Effector memory CD4-positive, alpha-beta T cell (primary cell): ENCODE measurements at places on chromosomes 12 and 14.
A peak's percentile ranks its signal among the peaks of the same experiment; 100 is the strongest.

GRCh38 chr14:44309331-44309730, 197.8 kb downstream of the FSCB start:
- no peak for DNase-seq

DNA sequence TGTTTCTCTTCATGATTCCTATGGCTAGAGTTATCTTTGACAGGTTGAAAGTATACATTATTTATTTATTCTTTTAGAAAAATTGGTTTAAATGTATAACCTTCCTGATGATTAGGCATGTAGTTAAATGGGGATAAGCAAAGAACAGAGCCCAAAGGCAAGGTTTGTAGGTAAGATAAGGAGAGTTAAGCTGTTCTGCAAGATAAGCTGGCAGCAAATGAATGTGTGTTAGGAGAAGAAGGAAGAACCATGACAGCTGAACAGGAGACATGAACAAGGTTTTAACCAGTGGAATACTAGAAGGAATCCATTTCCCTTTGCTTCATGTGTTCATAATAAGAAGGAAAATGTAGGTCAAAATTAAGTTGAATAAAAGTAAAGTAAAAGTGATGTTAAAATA, 1330.1 kb upstream of the USP15 start:
- no peak for DNase-seq

DNA sequence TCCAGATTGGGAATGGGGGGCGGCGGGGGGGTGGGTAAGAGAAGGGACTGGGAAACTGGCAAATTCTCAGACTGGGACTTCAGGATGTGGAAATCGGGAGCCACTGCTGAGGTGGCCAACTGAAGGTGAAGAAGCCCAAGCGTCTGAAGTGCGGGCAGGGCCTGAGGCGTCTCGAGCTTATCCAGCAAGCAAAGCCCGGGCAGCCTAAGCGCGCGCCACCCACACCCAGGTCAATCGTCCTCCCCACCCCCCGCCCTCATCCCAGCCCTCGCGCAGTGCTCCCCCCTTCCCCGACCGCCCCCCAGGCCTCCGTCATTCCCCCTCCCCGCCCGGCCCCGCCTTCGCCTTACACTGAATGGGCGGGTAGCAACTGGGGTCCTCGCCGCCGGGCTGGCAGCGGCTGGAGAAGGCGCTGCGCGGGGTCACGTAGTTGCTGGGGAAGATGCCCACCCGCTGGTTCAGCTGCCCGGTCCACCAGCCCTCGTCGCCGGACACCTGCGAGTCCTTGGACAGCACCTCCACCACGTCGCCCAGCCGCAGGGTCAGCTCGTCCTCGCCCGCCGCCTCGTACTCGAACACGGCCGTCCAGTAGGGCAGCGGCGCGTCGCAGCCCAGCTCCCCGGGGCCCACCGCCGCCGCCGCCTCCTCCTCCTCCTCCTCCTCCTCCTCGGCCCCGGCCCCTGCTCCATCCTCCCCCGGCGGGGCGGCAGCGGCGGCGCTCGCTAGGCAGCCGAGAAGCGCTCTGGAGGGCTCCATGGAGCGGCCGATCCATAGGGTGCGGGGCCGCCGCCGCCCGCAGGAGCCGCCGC, 693 bp downstream of the MAP3K9 start:
- DNase-seq, result peak; percentile 32

- no peak for DNase-seq
Measured at GRCh38 chr14:101228949-101229541, 325.5 kb upstream of the RTL1 start.

- DNase-seq, result no peak
Measured at GRCh38 chr14:38959021-38959420, 144.0 kb downstream of the SEC23A start.

DNA sequence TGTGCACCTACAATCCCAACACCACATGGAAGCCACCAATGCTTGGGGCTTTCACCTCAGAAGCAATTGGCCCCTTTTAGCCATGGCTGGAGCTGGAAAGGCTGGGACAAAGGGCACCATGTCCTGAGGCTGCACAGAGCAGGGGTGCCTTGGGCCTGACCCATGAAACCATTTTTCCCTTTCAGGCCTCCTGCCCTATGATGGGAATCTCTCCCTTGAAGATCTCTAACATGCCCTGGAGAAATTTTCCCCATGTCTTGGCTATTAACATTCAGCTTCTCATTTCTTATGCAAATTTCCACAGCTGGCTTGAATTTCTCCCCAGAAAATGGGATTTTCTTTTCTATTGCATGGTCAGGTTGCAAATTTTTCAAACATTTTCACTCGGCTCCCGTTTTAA, 823.6 kb downstream of the GALC start:
- no peak for DNase-seq

GRCh38 chr12:2642896-2643425, 151.8 kb upstream of the FKBP4 start:
- DNase-seq, result no peak

DNA sequence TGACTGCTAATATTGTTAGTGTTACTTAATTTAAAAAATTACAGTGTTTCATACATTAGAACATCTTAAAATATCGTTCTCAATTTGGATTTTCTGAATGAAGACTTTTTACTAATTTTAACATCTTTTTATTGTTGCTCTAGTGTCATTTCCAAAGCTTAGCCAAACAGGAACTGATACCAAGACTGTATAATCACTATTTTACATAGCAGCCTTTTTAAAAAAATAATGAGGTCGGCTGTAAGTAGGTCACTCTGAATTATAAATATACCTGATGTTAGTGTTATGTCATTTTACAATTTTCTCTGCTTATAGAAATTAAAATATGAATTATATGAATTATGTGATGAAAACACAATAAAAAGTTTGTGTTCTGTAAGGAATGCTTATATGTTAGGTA, 321.5 kb downstream of the TMEM117 start:
- no peak for DNase-seq

GRCh38 chr12:45827974-45828373, 98.5 kb downstream of the ARID2 start:
- no peak for DNase-seq

GRCh38 chr12:40474630-40475029, 217.6 kb upstream of the CNTN1 start:
- no peak for DNase-seq

DNA sequence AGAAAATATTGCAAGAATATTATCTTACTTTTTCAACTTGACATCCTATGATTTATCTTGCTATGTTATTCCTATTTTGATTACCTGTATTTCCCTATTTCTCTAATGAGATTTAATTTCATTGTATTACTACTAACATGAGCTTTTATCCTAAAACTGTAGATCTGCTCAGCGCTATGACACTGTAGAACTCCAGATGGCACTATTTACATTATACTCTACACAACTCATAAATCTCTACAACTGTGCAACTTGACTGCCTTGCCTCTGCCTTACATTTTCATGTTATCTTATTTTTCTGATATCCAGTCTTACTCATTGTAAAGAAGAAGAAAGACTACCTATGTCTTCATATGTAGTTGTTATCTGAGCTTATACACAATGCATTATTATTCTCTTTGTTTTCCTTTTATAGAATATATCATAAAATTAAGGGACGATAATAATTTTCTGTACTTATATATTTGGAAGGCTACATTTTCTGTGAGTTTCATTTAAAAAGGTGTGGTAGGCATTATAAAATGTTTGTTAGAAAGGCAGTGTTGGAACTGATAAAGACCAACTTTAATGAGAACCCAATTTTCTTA, 24.1 kb downstream of the NUP37 start:
- no peak for DNase-seq

- no peak for DNase-seq
Measured at GRCh38 chr14:78902010-78902623, 731.9 kb downstream of the NRXN3 start.

- no peak for DNase-seq
Measured at GRCh38 chr14:70897464-70897863, 9.8 kb upstream of the PCNX1 start.

- DNase-seq, result no peak
Measured at GRCh38 chr12:116189692-116190091, 87.8 kb downstream of the MED13L start.

DNA sequence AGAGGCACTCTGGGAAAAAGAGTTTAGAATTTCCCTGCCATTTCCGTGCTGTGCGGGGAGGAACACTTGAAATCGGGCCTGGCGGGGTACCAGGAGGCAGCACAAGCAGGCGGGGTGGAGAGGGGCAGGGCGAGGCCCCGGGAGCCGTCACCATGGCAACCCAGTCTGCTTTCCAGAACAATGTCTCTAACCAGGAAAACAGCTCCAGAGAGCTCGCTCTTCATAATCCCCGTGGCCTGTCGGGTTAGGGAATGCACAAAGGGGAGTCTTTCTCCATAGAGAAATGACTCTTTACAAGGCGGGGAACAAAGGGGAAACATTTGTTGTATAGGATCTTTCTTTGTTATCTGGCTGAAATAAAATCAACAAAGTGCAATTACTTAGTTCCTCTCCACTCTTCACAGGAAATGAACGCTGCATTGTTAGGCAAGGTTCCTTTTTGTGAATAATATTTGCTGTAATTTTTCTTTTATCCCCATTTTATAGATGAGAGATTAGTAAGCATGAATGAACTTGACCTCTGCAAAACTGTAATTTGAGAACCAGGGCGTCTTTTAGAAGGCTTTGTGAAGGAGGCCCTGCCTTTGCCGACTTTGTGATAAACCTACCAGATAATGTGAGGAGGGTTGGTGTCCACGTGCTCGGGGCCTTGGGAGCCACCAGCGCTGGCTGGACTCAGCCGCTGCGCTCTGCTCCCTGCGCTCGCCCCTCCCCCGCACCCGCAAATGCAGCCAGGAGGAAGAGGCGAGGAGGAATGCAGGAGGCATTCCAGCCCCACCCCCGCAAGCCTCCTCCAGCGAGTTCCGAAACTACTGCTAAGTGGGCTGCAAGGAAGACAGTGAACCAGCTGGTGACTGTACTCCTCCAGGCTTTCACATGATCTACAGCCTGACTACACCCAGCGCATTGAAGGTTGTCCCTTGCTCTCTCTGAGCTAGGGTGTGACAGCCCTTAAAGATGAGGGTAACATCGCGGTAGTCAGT, 105.2 kb upstream of the ATF7IP start:
- DNase-seq, result no peak

GRCh38 chr12:79983492-79983891, 48.6 kb upstream of the PPP1R12A start:
- DNase-seq, result no peak

DNA sequence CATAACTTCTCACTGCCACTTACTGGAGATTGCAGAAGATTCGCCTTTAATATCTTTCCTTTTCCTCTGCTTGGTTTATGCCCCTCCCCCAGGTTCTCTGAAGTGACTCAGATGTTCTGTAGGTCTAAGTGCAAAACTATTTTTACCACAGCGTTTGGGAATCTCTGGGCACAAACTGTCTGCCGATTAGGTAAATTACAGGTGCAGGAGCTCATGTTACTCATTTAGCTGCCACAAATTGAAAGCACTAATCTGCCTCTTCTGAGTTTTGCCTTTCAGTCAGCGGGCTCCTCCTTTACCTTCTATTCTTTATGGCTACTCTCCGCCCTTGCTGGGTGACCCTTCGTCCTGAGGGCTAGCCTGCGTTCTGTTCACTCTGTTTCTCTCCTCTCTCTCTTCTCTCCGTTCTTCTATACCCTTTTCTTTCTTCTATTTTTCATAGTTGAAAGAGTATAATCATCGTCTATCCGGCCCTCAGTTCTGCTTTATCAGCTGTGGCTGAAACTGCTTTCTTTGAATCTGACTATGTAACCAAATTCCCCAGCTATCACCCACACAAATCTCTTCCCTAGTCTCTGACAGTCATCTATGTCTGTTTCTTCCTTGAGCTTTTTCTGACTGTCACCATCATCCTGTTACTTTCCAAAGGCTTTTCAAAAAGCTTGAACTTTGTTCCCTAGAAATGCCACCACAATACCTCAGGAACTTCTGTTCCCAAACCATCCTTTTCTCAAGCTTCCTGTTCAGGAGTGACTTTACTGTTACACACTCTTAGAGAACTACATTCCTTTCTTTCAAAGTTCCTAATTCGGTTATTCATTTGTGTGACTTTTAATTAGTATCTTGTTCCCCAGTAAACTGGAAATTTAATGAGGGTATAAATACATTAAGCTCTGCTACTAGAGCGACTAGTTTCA, 4.3 kb upstream of the MYF6 start:
- no peak for DNase-seq

GRCh38 chr12:44960856-44961255, 84.7 kb upstream of the NELL2 start:
- DNase-seq, result no peak

- no peak for DNase-seq
Measured at GRCh38 chr12:31370531-31371255, 44.7 kb upstream of the SINHCAF start.

DNA sequence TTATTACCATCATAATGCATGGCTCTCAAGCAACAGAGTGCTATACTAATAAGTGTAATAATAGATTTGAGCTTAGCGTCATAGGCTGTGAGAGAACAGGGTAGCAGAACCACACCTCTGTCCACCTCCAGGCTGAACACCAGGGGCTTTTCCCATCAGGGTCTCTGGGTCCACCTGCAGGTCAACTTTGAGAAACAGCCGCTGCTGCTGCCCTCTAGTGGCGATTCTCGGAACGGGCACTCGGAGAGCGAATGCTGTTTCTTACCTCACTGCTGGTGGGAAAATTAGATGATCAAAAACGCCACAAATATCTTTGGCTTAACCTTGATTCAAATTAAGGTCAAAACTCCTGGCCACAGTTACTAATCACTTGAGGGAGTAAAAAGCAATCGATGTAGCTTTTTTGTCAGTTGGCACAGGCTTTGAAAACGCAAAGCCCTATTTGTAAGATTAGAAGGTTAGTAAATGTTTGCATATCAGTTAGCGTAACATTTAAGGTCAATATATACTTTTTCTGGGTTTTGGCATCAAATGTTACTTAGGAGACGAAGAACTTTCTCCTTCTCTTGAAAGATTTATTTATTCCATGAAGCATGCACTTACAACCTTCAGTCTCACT, 127.9 kb upstream of the TMEM132D start:
- no peak for DNase-seq
